ENCODE measurements at places on chromosomes 7 and 10.

DNA sequence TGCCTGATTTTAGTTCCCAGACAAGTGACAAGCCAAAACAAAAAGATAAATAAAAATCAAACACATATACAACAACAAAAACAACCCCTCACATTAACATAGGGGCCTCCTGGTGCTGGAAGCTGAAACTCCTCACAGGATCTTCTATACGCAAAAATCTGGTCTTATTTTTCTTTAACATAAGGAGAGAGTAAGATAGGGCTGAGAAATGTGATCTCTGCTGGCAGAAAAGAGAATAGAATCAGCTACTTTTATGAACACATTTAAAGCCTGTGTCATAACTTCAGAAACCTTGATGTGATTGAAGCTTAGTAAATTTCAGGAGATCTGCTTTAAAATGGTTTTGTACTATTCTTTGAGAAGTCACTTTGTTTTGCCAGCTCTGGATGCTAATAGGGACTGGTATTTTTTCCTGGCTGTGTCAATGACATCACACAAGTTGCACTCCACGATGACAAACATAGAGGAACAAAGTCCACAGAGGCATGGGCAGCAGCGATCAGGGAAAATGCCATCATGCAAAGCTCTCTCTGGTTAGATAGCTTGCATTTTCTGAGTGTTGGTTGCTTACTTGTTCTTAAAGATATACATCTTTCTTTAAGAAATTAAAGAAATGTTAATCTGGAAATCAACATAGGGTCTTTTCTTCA is 176.6 kb upstream of the SP4 start:
- no peak for DNase-seq

DNA sequence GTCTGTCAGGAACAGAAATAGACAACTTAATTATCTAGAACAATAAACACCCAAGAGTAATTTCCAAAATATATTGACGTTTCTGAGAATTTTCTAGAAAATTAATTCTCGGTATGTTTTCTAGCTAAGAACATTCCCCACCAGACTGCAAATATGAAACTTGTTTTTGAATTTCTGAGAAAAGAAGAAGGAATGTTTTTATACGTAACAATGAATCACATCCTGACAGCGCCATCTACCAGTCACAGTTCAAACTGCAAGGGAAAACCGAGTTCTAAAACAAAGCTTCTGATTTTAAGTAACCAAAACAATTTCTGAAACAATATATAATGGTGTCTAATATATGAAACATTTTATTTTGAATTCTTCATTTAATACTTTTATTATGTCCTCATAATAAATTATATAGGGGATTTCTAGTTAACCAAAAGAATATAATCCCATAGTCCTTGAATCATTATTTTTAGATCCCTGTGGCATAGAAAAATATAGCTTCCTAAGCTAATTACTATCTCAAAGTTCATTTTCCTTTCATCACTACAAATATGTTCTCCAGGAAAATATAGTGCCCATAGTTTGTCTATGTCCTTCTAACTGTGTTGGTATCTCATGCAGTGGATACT is 34.5 kb upstream of the MEOX2 start:
- DNase-seq = no peak

DNA sequence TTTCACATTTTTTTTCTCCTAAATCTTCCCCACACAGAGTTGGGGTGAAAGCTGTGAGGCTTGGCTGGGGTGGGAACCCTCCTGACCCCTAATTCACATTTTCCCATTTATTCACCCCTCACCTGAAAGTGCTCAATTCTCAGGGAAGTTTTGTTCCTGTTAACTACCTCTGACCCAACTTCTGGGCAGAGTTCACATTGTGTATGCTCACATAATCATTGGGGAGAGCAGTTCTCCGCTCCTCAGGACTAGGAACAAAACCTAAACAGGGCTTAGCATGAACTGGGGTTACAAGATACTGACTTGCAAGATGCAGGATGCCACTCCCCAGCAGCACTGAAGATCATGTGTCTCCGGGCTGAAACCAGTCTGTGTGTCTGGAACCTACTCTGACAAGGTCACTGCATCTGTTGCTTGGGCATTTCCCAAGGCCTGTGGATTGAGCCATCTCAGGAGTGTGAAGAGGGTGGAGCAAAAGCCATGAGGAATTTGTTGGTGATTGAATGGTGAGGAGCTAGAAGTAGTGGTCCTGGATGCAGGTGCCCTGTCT is 258.1 kb upstream of the IGFBP3 start:
- no peak for DNase-seq

GRCh38 chr7:21125297-21125696 is 302.6 kb upstream of the SP4 start:
- no peak for DNase-seq

DNA sequence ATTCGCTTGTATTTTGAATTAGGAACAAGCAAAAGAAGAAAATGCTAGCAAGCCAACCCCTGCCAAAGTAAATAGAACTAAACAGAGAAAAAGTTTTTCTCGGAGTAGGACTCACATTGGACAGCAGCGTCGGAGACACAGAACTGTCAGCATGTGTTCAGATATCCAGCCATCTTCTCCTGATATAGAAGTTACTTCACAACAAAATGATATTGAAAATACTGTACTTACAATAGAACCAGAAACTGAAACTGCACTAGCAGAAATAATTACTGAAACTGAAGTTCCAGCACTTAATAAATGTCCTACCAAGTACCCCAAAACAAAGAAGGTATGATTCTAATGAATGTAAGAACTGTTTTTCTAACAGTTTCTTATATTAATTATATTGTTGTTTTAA is 87.9 kb downstream of the KMT2E start:
- DNase-seq = no peak

DNA sequence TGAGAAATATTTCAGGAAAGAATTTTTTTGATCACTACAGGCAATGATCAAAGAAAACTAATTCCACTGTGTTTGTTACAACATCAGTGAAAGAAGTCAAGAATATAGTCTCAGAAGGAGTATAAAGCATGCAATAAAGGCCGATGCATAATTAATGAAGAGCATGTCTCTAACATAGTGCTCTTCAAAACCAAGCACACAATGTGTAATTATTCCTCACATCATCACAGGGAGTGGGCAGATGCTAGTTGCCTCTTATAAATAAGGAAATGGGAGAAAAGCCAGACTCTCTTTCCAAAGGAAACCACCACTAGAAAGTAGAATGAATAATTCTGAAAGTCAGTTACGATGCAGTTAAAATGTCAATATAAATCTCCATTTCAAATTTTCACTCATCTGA is 220.1 kb downstream of the TEX36 start:
- DNase-seq = no peak

DNA sequence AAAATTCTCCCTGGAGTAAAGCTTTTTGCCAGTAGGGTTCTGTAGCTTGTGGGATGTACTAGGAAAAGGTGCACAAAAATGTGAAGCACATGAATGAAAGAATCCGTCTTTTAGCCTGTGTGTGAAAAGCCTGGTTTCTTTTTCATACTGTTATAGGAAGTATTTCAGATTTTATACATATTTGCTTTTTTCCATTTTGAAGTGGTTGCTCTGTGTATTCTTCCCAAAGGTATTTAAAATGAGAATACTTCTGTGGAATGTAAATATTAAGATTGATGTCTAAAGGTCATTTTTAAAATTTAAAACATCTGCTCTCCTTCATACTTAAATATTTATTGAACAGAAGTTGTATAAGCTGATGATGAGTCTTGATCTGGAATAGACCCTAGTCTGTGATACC is 96.8 kb downstream of the CDK14 start:
- DNase-seq = no peak

DNA sequence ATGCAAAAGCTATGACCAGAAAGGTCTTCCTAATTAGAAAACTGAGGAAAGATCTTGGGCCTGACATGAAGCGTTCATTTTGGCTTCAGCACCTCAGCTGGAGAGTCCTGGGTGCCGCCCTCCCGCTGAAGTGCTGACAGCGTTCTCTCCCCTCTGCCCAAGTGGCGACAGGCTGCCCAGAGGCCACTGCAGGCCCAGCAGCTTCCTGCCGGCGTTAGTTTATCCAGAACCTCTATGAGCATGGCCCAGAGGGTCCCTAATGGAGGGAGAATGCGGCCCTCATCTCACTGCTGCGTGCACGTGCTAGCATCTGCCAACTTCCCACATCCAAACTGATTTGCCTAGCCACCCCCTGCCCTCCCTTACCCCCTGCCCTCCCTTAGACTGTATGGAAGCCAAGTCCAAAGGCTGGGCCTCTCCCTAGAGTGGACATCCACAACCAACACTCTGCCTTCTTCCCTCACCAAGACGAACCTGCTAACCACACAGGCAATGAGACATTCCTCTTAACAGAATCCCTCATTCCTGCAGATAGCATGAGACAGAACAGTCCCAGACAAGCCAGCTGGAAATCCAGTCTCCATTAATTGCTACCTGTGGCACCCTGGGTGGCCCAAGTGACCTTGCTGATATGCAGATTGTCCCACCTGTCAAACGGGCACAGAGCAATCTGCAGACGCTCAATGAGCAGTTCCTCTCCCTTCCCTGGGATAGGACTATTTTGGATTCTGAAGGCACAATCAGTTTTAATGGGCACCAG is 108.4 kb downstream of the C10orf90 start:
- no peak for DNase-seq

DNA sequence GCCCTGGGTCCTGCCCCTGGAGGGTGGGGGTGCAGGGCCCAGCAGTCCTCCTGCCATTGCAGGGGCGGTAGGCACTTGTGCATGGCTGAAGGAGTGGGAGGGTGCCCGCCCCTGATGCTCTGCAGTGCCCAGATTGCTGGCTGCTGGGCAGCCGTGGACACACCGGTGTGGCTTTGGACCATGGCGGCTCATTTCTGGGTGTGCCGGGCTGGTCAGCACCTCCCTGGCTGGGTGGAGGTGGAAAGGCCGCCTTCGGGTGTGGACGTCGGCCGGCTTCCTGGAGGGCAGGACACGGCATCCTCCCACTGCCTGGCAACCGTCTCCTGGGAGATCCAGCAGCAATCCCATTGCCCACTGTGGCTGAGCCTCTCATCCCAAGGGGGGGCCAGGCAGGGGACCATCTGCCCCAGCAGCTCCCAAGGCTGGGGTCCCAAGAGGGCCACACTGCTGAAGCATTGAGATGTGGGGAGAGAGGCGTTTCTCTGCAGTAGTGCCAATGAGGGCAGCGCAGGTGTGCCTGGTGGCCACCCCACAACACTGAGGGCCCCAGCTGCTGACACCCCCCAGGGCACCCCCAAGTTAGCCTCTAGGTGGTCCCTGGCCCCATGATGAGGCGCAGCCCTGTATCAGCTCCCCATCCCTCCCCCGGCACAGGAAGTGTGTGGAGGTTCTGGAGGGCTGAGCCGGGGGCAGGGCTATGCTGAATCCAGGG is 12.9 kb downstream of the TTYH3 start:
- no peak for DNase-seq

GRCh38 chr7:18457832-18458231 is 37.7 kb upstream of the HDAC9 start:
- no peak for DNase-seq

GRCh38 chr10:33095867-33096815 is 138.1 kb upstream of the ITGB1 start:
- DNase-seq = no peak

GRCh38 chr10:359762-360161 is 224.5 kb downstream of the ZMYND11 start:
- DNase-seq = no peak

DNA sequence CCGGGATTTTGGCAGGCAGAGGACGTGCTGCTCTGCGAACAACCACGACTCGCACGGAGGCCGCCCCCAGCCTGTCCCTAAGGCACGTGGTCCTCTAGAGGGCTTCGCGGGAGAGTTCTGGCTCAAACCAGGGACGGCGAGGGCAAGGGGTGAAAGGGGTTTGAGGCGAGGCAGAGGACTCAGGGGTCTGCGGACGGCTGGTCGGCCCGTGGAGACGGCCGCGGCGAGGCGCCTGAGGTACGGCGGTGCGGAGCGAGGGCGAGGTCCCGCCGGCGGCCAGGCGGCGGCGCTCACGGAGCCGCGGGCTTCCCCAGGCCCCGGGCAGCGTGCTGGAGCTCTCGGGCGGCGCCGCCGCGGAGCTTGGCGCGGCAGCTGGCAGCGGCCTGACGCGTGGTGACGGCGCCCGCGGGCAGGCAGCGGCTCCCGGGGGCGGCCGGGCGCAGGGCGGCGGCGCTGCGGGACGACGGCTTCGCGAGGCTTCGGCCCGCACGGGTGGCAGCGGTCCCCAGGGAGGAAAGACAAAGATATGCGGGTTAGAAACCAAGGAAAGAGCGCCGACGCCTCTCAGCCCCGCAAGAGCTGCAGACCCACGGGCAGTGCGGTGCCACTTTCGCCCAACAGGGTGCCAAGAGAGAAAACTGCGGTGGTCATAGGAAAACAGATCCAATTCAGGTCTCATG is 44.8 kb downstream of the ZNF800 start:
- peak; percentile 79 for DNase-seq

GRCh38 chr10:116765648-116766081 is 23.3 kb upstream of the HSPA12A start:
- no peak for DNase-seq

GRCh38 chr7:135980665-135981180 is 3.6 kb upstream of the MTPN start:
- no peak for DNase-seq

DNA sequence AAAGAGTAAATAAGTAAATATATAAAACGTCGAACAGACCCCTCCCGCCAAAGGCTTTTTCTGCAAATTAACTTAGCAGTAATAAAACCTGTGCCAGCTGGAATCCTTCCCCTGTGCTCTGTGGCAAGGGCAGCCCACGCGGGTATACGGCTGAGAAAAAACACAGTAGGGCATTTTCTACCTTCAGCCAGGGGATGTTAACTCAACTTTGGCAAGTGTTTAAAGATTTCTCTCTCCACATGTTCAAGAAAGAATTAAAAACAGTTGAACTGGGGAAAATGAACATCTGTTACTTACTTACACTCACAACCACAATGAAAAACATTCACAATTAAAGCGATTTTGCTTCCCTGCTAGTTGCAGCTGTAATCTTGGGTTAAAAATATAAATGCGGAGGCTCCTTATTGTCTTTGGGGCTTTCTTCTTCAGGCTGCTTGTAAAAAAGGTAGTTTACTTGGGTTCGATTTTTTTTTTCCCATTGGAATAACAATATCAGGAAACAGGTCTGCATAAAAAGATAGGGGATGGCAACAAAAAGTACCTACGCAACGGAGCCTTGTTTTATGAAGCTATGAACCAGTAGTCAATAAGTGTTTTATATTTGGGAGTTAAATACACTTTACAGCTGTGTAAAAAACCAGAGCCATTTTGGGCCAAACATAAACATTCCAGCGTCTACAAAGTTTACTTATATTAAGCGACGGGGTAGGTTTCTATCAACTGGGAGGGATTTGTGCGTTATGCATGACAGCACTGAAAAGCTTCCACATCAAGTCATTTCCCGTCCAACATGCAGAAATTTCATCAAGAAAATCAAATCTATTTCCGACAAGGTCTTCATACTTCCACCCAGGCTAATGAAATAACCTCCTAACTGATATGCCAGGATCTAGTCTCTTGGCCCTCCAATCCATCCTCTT is 132.7 kb downstream of the TAX1BP1 start:
- no peak for DNase-seq

DNA sequence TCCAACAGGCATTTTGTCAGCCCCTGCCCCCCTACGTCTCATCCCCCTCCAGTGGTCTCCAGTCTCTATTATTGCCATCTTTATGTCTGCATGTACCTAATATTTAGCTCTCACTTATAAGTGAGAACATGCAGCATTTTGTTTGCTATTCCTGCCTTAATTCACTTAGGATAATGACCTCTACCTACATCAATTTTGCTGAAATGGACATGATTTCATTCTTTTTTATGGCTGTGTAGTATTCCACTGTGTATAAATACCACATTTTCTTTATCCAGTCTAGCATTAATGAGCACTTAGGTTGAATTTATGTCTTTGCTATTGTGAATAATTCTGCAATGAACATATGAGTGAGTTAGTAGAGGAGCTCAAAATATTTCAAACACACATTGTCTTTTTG is 229.9 kb downstream of the SEMA3E start:
- DNase-seq = no peak

- DNase-seq = no peak
Measured at GRCh38 chr10:70874061-70874460, 14.3 kb downstream of the PCBD1 start.
